Hematopoietic multipotent progenitor cell (in vitro differentiated cells): ENCODE measurements at places on chromosomes 7 and 10. TPM values are rescaled to one million over a fixed set of nuclear protein-coding genes. Genes with fewer than 3 reads are reported as not detected.
A peak's percentile ranks its signal among the peaks of the same experiment; 100 is the strongest.

The AVPI1 gene
- total RNA-seq = 8.9 TPM

The EN2 gene
- total RNA-seq = not detected

The TAS2R41 gene
- total RNA-seq = 1.3 TPM

The TEX47 gene
- not detected for total RNA-seq

The FOXP2 gene
- total RNA-seq = under 0.01 TPM

The MNX1 gene
- not detected for total RNA-seq

The KNDC1 gene
- under 0.01 TPM for total RNA-seq

The OR2A5 gene
- not detected for total RNA-seq

The PRKRIP1 gene
- 19.7 TPM for total RNA-seq

The FKBP6 gene
- total RNA-seq = not detected

GRCh38 chr10:18097524-18097923, 42.7 kb upstream of the CACNB2 start:
- DNase-seq = no peak

GRCh38 chr10:5944389-5945189, 32.8 kb downstream of the IL15RA start:
- DNase-seq = no peak

GRCh38 chr10:23318359-23318758, 26.2 kb downstream of the C10orf67 start:
- no peak for DNase-seq

- DNase-seq = no peak
These were observed 41.1 kb upstream of the TMEM72 start for GRCh38 chr10:44870031-44870430.

- DNase-seq = no peak
These were observed 37.8 kb downstream of the RNLS start for GRCh38 chr10:88545359-88545758.

GRCh38 chr7:132240262-132240661, 336.0 kb downstream of the PLXNA4 start:
- DNase-seq = no peak

DNA sequence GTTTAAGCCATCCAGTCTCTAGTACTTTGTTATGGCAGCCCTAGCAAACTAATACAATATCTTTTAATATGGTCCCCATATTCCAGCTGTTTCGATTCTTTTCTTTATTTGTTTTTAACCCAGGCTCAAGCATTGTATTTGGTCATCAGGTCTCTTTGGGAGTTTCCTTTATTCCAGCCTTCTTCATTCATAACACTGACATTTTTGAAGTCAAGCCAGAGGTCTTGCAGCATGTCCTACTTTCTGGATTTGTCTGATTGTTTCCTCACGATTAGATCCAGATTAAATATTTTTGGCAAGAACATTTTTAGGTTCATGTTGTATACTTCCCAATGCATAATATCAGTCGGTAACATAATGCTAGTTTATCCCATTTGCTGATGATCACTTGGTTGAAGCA, 11.8 kb downstream of the SLC25A13 start:
- no peak for DNase-seq

DNA sequence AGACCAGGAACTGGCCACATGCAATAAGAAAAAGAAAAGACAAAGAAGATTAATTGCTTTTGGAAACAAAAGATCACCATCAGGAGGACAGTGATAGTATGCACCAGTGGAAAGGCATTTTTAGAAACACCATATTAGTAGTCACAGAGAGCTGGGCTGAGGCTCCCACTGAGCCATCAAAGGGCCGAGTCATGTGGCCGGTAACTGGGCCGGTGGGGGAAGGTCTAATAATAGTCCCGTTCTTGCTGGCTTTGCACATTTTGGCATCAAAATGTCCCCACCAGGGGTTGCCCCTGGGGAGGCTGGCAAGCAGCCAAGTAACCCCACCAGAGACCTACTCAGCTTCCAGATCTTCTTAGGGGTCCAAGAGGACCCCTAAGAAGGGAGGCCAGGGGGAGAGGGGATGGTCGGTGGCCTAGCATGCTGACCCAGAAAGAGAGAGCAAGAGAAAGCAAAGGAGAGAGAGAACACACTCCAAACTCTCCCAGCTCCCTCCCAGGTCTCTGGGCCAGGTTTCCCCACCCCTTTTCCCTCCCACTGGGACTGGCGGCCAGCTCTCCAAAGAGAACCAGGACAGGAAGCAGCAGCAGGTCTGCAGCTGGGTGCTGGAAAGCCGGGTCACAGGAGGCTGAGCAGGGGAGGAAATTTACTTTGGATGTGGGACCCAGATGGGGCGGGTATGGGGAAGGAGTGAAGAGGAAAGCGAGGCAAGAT, 70.2 kb upstream of the FGFR2 start:
- no peak for DNase-seq

DNA sequence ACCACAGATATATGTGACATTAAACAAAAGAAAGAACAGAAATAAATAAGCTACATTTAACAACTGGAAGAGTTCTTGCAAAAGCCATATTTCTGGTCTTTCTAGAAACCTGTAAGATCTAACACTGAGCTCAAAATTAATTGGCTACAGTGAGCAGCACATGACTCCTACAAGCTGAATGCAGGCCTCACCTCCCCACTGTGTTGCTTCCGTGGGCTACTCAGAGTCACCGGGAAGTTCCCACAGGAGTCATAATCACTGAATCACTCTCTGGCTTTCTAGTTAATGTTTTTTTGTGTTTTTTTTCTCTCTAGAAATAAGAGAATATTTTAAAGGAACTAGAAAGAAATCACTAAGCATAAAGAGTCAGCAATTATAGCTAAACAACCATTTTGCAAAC, 10.2 kb upstream of the MRPS24 start:
- no peak for DNase-seq

DNA sequence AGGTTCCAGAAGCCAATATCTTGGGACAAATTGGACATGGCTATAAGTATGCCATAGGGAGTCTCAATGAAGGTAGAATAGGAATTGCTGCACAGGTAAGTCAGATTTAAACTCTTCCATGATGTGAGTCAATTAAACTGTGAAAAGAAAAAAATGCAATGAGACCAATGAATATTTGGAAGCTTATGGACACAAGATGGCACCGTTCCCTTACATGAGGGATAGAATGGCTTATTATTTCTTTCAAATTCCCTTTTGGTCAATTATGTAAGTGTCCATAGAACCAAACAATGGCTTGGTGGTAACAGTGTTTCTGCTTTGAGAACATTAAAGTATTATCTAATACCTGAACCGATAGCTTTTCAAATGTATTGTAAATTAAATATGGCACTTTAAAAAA, 35.6 kb downstream of the ACADSB start:
- no peak for DNase-seq

DNA sequence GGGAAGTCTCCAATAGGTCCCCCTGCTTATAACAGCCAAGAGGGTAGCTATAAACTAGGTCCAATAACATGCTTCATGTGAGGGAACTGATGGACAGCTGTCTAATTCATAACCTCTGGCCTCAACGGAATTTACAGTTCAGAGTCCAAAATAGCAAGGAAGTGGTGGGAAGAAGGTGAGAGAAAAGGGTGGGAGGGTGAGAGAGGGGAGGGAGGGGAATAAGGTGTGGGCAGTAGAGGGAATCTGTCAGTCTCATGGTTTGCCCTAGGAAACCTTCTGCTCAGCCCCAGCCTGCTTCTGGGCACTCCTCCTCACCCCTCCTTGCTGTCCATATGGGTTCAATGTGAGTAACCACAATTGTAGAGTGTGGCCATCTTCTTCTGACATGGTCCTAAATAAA, 133.4 kb upstream of the ADO start:
- DNase-seq = no peak

DNA sequence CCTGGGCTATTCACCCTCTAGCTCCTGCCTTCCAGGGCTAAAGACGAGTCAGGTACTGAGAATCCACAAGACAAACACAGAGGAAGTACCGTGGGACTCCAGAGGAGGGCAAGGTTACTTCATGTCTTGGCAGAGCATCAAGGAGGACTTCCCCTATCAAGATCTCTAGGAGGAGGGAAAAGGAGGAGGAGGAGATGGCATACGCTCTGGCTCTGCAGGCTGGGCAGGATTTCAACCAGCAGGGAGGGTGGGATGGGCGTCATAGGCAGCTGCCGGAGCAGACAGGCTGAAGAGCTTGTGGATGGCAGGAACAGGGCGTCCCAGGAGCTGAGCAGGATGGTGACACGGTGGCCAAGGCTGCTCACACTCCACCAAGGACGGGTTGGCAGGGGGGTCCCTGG, 21.3 kb downstream of the MDH2 start:
- DNase-seq = peak; percentile 43

GRCh38 chr10:104340111-104340526, 1.9 kb upstream of the ITPRIP start:
- DNase-seq = no peak

DNA sequence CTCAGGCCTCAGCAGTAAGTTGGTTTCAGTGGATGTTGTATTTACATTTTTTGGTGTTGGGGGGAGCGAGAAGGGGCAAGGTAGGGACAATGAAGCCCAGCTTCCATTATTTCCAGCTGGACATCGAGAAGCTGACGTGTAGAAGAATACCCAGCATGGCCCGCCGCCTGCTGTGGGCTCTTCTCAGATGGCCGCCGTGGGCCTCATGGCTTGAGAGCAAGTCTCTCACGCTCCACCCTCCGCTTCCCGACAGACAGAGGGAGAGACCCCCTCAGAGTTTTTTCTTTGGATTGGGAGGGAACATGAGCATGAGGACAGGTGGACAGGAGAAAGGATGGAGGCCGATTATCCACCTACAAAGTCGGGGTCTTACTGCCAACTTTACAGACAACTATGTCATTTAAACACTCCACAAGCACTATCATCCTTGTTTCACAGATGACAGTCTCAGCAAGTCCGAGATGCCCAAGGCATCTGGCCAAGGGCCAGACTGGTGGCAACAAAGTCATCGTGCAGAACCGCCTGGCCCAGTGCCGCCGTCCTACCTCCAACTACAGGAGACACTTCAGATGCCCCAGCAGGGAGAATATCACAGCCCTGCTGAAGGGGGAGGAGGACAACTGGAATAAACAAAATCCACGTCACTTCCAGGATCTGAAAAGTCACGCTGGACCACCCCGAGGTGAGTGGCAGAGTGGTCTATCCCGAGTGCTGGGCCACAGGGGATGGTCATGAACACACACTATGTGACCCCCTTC, 195.9 kb downstream of the DIP2C start:
- DNase-seq = no peak

GRCh38 chr10:110357252-110357780, 52.6 kb upstream of the SMNDC1 start:
- DNase-seq = no peak

GRCh38 chr10:25842146-25842545, 91.9 kb upstream of the MYO3A start:
- no peak for DNase-seq

GRCh38 chr7:43294080-43294630, 181.7 kb downstream of the HECW1 start:
- no peak for DNase-seq

- DNase-seq = no peak
These were observed 150.1 kb upstream of the KLF6 start for GRCh38 chr10:3935141-3935540.

DNA sequence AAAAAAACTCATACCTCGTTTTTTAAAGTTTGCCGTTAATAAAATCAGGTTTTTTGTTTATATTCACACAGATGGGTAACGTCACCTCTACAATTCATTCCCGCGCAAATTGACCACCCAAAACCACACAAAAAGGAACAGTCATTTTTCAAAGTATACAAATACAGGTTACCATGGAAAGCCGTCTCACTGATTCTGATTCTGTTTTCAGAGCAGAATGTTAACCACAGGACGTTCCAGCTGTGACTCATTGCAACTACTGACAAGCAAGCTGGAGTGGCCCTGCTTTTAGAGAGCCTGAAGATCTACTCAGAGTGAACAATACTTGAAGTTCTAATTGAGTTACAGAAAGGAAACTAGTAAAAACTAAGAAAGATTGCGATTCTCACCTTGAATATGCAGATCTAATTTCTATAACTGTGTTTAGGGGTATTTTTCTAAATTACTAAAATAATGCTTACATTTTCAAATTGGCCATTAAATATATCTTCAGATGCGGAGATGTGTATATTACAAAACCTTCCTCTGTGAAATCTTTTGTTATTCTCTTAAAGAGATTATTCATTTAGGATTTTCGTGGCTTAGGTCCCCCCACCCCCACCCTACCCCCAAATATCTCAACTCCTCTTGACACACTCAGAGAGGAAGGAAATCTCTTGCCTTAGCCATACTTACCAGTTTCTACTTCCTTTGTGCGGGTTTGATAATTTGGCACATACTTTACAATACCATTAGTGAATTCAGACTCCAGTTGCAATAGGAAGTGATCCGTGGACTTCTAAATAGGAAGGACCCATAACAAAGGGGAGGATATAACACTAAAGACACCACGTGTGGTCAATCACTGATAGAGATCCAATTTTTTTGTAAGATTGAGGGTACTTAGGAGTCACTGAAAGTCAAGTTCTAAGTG, 106.0 kb downstream of the CUBN start:
- peak; percentile 94 for DNase-seq

- no peak for DNase-seq
These were observed 137.0 kb downstream of the GLCCI1 start for GRCh38 chr7:8105449-8106095.

GRCh38 chr10:89426230-89426868, 12.0 kb downstream of the IFIT5 start:
- DNase-seq = peak; percentile 33

DNA sequence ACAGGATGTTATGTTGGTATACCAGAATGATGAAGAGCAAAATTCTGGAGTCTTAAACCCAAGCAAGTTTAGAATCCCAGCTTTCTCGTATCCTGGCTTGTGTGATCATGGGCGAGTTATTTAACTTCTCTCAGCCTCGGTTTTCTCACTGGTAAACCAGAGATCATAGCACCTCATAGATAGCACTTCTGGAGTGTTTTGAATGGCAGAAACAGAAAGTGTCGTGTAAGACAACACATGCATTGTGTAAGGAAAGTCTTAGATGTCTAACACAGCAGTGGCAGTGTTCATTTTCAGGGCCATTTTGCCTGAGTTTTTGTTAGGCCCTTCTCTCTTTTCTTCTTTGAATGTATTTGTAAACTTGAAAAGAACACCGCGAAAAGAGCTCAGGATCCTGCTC, 465.1 kb downstream of the AUTS2 start:
- no peak for DNase-seq

DNA sequence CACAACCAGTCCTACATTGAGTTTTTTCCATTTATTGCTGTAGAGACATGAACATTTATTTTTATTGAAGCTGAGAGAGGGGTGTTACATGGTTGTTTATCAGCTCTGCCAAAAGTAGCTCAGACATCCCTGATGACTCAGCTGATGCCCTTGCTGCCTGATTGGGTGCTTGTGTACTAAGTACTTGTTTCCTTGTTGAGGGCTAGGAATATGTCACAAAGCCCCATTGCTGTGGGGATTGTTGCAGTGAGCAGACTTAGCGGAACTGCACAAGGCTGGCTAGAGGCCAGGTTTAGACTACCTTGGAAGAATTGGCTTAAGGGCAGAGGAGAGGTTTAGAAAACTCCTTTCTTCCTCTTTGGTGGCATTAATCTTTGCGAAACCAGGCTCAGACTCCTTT, 110.6 kb downstream of the AUTS2 start:
- peak; percentile 82 for DNase-seq

- DNase-seq = no peak
These were observed 378.5 kb downstream of the TCERG1L start for GRCh38 chr10:130933008-130933390.

DNA sequence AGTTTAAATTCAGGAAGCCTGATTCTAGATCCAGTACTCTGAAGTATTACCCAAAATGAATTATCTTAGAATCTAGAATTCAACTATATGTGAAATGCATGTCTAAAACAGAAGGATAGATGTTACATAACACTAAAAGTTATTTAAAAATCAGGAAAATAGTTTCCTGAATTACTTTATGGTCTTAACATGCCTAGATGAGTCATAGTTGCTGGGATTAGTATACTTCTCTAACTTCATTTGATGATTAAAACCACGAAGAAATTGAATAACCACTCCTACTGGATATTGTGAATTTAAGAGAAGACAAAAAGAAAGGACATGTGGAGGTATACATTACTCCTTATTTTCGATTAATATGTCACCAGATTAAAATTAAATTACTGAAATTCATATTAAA, 65.5 kb downstream of the ATAD1 start:
- no peak for DNase-seq
